RPMI7951 (cell line): ENCODE measurements at places on chromosomes 4 and X.

DNA sequence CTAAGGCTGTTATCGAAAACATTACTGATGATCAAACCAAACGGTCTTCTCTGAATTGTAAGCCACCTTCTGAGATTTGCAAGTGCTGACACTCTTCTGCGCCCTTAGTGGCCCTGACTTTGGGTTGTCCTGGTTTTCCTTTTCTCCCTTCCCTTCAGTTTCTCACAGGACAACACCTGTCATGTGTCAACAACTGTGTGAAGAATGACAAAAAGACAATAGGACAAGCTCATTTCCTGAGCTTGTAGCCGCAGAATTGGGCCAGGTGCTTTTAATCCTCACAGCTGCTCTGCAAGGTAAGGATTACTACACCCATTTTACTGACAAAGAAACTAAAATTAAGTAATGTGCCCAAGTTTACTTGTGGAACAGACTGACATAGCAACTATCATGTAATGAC is 44.9 kb upstream of the TXK start:
- DNase-seq = no peak

DNA sequence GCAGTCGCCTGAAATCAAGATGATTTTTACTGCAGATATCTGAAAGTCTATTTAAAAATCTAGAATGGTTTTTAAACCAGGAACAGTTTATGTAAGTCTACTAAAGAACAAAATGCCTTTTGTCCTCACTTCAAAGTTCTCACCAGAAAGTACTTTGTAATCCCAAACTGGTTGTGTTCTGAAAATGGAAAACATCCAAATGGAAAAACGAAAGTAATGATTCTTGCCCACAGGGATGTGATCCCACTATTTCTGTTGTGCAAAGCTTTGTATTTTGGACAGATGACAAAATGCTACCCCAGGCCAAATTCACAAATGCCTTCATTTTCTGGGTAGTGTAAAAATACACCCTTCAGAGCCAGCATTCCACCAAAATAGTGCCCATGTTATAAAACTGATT is 265.5 kb upstream of the FTHL17 start:
- DNase-seq = peak; percentile 47

DNA sequence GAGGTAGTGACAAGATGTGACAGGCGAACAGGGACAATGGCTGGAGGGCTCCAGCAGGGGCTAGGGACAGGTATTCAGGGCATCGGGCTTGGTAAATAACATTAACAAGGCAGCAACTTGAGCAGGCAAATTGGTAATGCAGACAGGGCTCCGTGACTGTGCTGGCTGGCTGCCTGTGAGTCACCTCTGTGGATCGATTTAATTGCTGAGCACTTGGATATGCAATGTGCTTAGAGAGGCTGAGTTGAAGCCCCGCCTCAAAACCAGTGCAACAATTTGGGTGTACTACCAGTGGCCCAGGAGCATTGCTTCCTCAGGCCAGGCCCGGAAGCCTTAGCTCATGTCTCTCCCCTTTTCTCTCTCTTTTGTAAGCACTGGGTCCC is 19.5 kb downstream of the CNGA2 start:
- DNase-seq = peak; percentile 75

DNA sequence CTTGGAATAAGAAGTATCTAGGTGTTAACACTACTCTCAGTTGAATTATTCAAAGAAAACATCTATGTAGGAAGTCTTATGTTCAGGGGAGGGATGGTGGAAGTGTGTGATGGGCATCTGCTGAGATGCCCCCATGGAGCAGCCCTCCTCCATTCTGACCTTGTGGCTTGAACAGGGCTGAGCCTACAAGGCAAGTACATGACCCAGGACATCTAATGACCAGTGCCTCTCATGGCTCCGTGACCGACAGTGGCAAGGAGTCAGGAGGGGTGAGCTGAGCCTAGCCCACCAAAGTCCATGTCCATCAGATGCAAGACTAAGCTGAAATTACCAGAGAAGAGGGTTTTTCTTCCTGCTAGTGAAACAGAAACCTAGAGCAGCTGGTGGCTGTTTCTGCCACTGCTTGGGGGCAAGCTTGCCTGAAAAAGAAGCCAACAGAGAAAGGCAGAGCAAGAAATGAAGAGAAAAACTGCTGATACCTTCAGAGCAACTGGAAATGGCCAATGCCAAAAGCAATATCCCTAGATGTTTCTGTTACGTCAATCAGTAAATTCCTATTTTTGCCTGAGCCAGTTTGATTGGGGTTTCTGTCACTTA is 113.5 kb downstream of the TSPAN5 start:
- no peak for DNase-seq

GRCh38 chr4:189124149-189124758 is 816.4 kb upstream of the FRG1 start:
- DNase-seq = peak; percentile 22

GRCh38 chrX:19382555-19383145 is 38.9 kb downstream of the PDHA1 start:
- DNase-seq = peak; percentile 40

DNA sequence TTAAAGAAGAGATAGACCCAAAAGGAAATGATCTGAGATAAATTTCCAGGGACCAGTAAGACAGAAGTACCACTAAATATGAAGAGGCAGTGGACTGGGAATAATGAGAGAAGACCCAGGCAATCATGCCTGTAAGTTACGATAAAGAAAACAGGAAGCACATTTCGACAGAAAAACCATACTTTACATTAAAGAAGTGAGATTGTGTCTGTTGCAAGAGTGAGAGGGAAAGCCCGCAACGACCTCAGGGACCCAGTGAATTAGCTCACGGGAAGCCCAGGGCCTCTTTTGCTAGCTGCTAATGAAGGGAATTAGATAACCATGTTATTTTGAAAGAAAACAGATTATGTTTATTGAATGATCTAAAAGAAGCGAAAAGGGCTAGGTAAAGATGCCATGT is 28.9 kb upstream of the ACSL1 start:
- DNase-seq = no peak

GRCh38 chr4:167421201-167421600 is 186.9 kb upstream of the SPOCK3 start:
- DNase-seq = no peak

GRCh38 chr4:101005659-101006058 is 341.7 kb downstream of the PPP3CA start:
- DNase-seq = no peak

GRCh38 chrX:136047969-136048368 is 62.7 kb downstream of the SLC9A6 start:
- DNase-seq = peak; percentile 18

GRCh38 chr4:122012735-122013134 is 60.9 kb upstream of the TRPC3 start:
- DNase-seq = no peak

DNA sequence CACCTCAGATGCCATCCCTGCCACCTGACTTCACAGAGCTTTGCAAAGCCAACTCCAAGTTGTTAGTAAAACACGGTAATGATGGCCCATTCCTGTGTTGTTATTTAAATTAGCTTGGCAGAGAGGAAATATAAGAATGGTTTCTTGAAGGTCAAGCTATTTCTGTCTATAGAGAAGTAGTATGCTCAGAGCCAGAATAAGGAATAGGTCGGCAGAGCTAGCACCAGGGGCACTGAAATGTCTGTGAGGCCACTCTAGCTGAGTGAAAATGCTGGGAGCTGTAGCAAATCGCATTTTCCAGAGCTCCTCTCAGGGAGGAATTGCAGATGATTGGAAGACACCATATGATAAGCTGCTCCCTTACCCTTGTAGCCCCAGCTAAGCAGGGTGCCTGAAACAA is 615.4 kb upstream of the NR3C2 start:
- no peak for DNase-seq

GRCh38 chr4:16843831-16844508 is 54.5 kb downstream of the LDB2 start:
- DNase-seq = peak; percentile 29

DNA sequence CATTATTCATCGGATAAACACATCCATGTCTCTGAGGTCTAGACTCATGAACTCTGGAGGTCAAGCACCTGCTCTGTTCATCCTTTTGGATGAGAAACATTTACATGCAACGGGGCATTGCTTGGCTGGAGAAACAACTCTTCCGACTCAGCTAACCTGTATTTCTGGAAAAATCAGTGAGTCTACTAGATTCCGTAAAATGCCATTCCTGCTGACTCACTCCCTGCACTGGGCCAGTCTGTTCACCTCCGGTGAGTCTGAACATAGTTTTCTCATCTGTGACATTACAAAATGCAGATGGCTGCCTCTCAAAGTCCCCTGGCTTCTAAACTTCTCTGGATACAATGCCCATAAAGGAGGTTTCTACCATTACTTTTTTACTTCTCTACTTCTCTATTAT is 185.7 kb upstream of the HS3ST1 start:
- DNase-seq = peak; percentile 2

GRCh38 chr4:145482209-145483037 is 770 bp downstream of the SMAD1 start:
- DNase-seq = peak; percentile 56

GRCh38 chrX:44022964-44023363 is 49.8 kb upstream of the NDP start:
- no peak for DNase-seq

DNA sequence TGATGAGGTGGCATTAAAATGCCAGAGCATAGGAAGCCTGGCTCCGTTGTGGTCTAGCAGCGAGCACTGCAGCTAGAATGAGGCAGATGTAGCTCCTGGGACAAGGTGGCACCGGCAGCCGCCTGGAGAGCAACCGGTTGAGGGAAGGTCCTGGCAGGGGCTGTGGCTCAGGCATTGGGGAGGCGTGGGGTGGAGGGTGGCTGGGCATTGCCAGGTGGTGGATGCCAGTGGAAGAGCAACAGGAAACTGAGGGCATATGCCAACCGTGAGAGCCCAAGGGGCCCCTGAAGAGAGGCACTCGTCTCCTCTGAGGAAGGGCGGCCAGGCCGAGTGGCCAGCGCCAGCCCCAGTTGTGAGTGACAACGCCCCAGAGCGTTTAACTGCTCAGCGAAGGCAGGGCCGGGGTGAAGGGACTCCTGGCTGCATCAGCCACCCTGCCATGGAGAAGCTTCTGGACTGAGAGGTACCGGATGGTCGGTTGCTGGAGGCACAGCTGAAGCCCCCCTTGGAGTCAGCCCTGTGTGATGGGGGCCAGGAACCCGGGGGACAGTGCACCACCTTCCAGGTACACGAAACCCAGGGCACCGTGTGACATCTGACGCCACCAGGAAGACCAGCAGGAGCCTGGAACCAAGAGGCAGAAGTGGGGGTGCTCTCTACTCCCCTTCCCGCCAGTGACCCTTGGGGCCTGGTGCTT is 13.2 kb upstream of the PDE6B start:
- no peak for DNase-seq

DNA sequence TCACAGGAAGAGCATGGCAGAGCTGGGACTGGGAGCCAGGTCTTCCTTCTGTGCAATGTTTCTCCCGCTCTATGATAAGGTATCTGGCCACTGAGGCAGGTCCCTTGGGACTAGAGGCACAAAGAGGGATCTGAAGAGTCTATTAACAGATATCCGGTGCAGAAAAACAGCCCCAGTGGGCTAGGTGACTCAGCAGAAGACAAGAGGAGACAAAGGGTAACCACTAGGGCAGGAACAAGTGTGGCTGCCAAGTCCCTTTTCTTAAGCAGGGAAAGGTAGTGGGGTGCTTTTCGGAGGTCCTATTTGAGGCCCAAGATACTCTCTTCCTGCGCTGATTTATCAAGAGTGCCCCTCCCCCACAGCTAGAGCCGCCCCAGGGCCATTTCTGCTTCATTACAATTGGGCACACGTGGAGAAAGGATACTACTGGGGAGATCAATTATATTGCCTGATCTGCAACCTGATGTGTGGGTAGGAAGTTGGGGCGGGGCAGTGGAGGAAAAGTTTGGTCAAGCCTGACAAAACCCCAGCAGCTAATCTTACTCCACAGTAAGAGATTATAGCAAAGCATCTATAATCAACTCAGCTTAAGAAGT is at the start of gene DGAT2L6:
Gene DGAT2L6, plus strand, starts transcription at position 546 of the 596 bp plus-strand sequence. CDS start 100 bp downstream, outside the sequence.
- peak; percentile 48 for DNase-seq

DNA sequence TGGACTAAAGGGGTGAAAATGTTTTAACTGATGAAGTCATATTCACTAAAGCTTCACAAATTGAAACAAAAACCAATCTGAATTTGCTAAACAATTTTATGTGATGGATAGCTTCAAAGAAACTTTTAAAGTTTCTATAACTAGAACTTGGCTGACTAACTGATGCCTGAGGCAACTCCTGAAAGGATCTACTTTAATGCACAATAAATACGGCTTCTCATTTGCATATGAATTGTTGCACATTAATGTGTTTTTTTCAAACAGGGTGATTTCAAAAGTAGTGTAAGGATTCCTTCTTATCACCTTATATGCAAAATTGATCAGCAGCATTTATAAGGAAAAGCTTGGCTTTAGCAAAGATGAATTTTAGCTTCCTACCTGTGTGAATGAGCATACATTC is 58.4 kb upstream of the ATOH1 start:
- DNase-seq = no peak

DNA sequence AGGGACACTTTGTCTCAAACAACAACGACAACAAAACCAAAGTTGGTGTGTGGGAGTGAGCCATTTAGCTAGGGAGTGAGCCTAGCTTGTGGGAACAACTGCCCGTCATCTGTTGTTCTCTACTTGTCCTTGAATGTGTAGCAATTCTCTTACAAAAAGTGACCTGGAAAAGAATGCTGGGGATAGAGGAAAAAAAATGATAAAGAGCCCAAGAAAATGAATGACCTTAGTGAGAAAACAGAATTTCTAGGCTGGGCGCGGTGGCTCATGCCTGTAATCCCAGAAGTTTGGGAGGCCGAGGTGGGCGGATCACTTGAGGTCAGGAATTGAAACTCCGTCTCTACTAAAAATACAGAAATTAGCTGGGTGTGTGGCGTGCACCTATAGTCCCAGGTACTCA is 19.6 kb downstream of the SEPTIN6 start:
- DNase-seq = no peak

DNA sequence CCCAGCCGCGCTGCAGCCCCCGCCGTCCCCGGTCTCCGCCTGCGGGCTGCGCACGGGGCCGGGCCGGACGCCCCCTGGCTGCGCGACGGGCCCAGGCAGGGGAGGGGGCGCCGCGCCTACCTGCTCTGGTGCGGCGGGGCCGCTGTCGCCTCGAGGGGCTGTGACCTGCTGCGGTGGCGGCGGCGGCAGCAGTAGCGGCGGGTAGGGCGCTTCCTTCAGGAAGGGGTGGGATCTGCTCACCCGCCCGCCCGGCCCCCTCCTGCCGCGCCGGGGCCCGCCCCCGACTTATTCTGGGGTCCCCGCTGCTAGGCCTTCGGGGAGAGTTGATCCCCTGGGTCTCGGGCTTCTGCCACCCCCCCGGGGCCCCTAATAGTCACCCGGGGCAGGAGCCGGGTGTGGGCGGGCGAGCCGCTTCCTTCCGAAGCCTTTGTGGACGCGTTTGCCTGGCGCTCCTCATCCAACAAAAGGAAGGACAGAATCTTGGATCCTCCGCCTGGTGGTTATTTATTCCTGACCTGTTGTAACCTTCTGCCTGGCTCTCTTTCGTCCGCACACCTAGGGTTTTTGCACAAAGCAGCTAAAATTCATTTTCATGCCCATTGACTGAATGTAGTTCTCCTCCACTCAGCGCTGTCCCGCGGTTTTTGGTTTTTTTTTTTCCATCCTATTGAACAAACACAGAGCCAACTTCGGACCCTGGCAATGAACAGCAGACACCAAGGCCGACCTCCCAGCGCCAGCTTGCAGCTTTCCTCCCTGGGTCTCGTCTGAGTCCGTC is at the start of gene TMEM150C:
Gene TMEM150C, minus strand, starts transcription at position 203 of the 778 bp plus-strand sequence. CDS start 57,331 bp downstream, outside the sequence.
- peak; percentile 11 for DNase-seq

- DNase-seq = peak; percentile 72
These were observed 108.8 kb downstream of the SPRY1 start for GRCh38 chr4:123505095-123506010.
